Peyer's patch (tissue), 4 donors: ENCODE measurements at places on chromosomes 16 and 17. TPM values are rescaled to one million over a fixed set of nuclear protein-coding genes. Genes with fewer than 3 reads are reported as not detected.

Gene NKD1
- 3.0 TPM for total RNA-seq

Gene ABCA8
- total RNA-seq = 28.4 TPM

Gene CTRL
- total RNA-seq = 5.3 TPM

Gene HS3ST2
- total RNA-seq = 0.40 TPM

Gene ERN2
- 107 TPM for total RNA-seq

Gene SLC5A11
- 1.7 TPM for total RNA-seq

Gene MTHFSD
- total RNA-seq = 35.4 TPM

Gene CCL1
- total RNA-seq = not detected

Gene MARF1
- 40.4 TPM for total RNA-seq

DNA sequence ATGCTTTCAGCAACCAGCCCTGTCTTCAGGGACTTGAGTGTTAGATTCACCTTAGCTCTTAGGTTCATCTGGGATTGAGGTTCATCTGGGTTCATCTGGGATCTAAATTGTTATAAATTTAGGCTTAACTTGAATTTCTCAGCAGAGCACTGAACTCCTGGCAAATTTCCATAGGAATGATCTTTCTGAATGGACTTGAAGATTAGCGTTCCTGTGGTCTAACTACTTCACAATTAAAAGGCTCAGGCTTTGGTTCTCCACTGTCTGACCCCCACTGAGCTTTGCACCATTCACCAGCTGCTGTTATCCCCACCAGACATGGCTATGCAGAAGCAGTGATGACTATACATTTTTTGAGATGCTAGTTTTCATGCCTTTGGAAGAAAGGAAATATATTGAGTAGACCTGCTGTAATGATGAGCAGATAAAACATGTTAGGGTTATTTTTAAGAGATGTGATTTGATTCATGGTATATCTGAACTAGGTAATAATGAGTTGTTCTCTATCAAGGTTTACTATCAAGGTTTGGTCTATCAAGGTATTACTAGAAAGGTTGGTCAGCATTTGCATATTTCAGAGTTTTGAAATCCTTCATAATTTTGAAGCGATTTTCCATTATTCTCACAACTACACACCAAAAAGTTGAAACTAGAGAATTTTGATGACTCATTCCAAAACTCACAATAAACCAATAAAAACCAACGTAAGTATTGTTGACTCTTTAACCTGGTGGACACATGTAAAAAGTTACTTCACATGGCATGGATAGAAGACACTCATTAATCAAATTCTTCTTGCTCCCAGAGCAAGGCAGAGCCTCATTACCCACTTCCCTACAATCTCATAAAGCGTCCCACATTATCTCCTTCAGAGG is 71.7 kb downstream of the SNX11 start:
- no peak for DNase-seq

DNA sequence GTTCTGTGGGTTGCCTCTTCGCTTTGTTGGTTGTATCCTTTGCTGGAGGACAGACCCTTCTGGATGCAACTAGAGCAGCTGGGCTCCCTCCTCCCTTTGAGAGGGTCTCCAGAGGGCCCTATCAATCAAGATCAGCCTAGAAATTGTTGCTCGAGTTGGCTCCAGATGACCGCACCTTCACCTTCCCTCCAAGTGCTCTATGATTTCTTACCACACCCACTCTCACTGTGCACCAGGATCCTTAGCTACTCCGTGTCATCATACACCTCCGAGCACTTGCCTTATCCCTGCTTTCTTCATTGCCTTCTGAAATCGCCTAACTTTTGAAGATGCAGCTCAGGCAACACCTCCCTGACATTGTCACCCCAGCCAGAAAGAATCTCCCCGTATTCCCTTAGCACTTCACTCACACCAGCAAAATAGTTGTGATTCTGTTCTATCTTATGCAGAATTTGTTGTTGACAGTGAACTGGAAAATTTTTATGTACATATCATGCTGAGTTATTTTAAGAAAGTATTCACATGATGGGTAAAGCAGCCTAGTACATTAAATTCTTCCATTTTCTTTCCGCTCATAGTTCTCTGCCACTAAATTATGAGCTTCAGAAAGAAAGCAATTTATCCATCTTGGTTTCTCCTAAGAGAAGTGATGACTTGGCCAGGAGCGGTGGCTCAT is 52.9 kb downstream of the ABAT start:
- no peak for DNase-seq

GRCh38 chr16:15887283-15887682 is 1.1 kb downstream of the CEP20 start:
- no peak for DNase-seq

DNA sequence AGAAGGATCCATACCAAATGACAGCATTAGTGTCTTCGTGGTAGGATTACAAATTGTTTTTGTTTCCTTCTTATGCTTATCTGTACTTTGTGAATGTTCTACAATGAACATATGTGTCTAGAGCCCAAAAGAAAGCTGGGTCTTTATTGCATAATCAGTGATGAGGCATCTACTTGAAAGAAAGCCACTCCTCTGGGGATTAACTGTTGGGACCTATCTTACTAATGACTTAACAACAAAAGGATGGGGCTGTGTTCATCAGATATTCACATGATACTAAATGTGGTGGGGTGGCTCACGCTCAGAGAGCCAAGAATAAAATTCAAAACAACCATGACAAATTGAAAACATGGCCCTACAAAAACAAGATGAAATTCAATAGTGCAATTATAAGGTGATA is 160.2 kb downstream of the RGS9 start:
- DNase-seq = no peak

- DNase-seq = no peak
Measured at GRCh38 chr16:64925166-64925565, 196.7 kb downstream of the CDH11 start.

DNA sequence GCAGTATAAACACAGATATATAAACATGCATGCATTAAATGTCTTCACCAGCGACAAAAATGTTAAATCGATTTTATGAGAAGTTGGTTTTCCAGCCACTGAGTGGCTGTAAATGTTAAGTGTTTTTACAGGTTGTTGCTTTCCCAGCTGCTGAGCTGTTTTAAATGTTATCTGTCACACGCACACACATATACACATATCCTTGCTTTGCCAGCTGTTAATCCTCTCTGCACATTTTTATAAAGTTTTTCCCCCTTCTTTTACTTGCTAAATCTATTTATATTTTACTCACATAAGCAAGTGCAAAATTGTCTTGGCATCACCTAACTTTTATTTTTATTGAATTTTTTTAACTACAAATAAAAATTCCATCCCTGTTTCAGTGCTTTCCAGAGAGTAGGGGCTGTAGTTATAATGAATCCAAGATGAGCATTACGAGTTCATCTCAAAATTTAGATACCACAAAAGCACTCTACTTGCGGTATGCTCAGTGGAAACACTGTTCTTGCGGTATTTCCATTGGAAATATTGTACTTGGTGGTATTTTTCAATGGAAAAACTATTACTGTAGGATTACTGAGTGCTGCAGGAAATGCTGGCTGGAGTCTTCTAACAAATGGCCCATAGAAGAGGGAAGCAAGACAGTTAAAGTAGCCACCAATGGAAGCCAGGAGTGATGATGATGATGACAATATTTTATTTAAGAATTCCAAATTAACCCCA is 124.9 kb upstream of the KCNJ16 start:
- no peak for DNase-seq

GRCh38 chr17:82588266-82589175 is 59.7 kb downstream of the WDR45B start:
- peak; percentile 32 for DNase-seq

DNA sequence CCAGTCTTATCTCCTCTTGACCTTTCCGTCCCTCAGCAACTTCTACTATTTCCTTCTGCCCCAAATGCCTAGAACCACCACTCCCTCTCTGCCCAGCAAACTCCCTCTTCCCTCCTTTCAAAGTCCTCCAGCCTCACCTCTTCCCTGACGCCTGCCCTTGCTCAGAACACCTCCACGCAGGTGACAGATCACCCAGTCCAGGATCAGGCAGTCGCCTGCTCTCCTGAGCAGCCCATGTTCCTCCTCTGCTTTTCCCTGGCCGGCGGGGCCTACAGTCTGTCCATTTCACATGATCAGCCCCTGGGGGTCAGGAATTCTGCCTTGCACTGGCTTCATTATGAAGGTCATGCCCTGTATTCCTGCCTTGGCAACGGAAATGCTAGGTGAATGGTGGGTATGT is 422 bp downstream of the CD300LF start:
- no peak for DNase-seq

- DNase-seq = peak; percentile 88
Measured at GRCh38 chr17:66301864-66302741, at the start of gene PRKCA. Gene PRKCA (plus strand): TSS chr17:66302613.

- peak; percentile 34 for DNase-seq
Measured at GRCh38 chr17:1109606-1110540, 69.9 kb downstream of the ABR start.

DNA sequence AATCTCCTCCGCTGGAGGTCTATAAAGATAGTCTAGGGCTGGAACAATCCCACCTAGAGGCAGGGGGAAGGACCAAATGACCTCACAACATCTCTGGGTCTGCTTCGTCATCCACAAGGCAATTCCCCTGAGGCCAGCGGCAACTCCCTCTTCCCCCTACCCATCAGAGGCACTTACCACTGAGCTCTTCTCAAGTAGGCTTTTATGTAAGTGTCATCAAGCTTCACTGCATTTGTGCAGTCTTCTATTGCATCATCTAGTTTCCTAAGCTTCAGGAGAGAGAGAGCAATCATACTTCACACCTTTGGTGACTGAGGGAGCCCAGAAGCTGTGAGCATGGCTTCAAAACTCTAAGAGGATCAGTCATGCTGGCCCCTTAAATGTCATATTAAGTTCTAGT is 21.0 kb downstream of the CNP start:
- DNase-seq = no peak

DNA sequence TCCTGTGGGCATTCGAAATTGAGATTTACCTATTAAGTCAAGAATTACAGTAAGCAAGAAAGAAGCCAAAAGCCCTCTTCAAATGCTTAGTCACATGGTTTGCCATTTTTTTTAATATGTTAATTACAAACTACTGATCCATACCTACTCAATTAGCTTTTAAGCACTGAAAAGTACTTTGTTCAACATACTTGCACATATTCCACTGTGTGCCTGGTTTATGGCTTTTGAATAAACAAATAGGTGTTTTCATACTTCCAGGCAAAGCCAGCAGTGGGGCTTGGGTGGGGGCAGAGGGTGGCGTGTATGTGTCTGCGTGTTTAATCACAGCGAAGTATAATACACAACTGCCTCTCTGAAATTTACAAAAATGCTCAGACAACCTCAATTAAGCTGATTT is 51.4 kb downstream of the GAS7 start:
- DNase-seq = no peak

DNA sequence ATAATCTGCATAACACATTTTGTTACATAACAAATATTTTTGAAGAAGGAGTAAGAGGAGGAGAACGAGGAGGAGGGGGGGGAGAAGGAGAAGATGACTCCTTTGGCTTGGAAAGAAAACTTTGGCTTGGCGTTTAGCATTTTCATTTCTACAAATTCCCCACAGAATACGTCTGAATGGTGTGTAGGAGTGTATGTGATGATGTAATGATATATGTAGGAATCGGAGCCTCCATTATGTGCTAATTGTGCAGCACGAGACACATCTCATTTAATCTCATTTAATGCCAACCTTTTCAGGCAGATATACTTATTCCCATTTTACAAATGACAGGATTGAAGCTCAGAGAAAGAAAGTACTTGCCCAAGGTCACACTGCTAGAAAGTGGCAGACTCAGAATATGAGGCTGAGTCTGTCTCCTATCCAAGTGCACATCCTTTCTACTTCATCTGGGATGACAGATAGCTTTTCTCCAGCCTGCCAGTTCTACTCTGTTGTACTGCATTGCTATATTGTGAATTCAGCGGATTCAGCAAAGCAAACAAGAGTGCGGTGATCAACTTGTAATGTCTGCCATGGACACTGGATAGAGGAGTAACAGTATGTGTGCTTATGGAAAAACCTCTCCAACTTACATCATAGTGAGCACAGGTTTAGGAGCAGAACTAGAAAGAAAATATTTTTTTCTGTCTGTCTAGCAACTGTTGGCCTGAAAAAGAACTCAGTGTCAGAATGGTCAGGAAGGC is 10.4 kb upstream of the SLC47A2 start:
- no peak for DNase-seq

DNA sequence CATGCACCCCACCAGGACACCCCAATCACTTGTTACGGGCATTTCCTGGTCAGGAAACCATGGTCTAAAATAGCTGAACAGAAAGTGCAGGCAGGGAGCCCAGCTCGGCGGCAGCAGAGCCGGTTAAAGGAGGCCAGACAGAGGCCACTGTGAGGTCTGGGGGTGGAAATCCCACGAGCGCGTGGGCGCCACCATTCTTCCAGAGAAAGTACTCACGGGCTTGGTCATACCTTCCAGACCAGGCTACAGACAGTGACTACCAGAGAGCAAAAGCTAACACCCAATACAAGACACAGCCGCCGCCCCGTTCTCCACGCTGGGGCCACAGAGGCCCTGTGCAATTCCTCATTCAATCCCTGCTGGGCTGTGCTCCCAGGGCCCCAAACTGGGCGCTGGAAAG is 11.9 kb downstream of the CEP131 start:
- DNase-seq = no peak
